ENCODE measurements at places on chromosomes 13 and 19.

GRCh38 chr19:41872775-41873647 is 4.1 kb upstream of the CD79A start:
- DNase-seq, result no peak

- no peak for DNase-seq
Measured at GRCh38 chr19:3477951-3478350, 2.4 kb downstream of the SMIM24 start.

DNA sequence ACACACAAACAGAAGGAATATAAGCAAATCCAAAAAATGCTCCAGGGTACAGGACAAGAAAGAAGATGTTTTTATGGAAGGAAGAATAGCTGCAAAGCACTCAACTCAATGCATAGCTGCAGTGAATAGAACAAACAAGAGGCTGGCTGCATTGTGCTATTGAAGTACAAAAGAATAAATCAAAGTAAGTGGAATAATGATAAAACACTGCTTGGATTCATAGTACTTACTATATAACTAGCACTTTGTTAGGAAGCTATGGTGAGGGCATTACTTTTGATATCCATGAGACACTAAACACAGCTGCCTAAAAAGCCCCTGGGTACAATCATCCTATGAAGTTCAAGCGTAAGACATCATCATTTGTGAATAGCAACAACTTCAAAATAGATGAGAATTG is 350.1 kb downstream of the PCDH9 start:
- DNase-seq, result no peak

DNA sequence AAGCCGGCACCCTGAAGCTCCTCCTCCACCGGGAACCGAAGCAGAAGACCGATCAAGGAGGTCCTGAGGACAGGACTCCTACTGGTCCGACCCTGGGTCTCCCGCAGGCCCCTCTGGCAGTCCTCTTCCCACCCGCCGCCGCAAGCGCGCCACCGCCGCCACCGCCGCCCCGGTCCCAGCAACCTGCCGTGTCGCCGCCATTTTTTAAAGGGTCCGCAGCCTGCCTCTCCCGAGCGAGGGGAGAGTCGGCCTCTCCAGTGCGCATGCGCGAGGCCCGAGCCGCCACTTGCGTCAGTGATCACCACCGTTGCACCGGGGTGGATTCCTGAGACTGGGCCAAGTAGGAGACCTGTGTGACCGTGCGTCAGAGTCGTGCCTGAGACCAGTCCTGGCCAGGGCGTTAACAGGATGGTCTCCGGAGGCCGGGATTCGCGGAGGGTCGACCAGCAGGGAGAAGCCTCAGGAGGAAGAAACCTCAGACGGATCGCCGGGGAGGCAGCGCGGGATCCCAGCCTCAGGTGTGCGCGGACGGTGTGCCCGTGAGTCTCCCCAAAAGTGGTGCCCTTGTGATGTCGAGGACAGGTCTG is 51.6 kb downstream of the ZNF146 start:
- DNase-seq, result no peak

- DNase-seq, result no peak
Measured at GRCh38 chr13:22647156-22647850, 533.5 kb upstream of the SGCG start.

DNA sequence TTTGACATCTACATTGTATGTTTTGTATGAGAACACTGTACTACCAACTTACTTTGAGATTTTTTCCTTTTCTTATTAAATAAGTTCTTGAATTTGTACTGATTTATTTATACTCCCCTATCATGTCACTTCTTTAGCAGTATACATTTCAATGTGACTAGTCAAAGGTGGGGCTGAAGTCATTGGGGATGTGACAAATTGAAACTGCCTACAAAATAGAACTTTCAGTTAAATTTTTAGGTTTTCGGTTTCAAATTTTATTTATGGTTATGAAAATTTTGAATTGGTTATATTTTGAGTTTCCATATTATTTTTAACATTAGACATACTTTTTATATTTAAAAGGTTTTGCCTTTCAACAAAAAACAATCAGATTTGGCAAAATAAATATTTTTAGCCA is 221.6 kb downstream of the NBEA start:
- no peak for DNase-seq

GRCh38 chr13:111860231-111860552 is 206.8 kb upstream of the SOX1 start:
- no peak for DNase-seq

DNA sequence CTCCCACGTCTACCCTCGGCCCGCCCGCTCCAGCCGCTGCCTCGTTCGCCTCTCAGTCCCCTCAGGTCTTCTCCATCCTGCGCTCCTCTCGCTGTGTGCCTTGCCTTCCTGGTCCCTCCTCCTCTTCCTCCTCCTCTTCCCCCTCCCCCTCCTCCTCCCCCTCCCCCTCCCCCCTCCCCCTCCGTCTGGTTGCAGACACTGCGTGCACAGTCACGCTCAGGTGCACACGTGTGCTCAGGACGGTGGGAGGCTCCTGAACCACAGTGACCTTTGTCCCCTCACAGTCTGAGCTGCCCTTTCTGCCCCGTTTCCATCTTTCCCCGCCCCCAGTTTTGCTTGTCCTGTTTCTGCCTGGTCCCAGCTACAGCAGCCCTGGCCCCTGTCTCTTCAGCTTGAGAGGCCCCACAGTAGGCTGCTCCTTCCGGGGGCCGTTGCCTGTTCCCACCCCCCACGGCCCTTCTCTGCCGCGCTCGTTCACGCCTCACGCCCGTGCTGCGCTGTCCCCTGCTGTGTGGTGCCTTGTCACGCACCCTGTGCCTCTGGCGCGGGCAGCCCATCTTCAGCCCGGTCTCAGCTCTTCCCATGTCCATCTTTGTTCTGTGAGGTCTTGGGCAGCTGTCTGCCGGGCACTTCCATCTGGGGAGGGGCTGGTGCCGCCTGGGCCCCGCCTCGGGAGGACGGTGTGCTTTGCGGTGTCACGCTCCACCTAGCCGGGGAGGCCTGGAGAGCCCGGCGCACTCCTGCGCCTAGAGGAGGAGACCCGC is 13.8 kb upstream of the RPS15 start:
- no peak for DNase-seq

DNA sequence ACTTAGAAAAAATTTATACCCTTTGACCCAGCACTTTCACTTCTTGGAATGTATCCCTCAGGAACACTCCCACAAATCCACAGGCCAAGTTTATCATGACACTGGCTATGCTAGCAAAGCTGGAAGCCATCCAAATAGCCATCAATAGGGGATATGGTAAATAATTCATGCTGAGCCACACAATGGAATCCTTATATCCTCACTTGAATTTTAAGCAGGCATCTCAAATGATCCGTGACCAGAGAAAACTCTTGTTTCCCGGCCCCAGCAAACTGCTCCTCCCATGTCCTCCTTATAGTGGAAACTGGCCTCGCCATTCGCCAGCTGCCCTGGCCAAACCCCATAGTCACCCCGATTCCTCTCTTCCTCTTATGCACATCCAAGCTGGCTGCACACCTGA is 37.6 kb downstream of the GRIK5 start:
- no peak for DNase-seq

DNA sequence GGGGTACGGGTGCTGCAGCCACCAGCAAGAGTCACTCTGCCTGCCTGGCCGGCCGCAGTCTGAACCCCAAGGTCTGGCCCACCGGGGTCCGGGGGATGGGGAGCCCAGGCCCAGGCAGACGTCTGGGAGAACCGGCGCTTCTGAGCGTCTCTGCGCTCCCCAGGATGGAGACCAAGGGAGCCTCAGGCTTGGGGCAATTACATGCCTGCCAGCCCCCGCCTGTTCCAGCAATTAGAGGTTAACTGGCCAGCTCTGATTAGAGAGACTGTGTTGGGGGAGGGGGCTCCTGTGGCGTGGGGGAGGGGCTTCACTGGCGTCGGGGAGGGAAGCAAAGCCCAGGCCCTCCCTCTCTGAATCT is 11.9 kb downstream of the MEIS3 start:
- DNase-seq, result no peak

- DNase-seq, result no peak
Measured at GRCh38 chr19:43425567-43426392, 11.1 kb downstream of the TEX101 start.

DNA sequence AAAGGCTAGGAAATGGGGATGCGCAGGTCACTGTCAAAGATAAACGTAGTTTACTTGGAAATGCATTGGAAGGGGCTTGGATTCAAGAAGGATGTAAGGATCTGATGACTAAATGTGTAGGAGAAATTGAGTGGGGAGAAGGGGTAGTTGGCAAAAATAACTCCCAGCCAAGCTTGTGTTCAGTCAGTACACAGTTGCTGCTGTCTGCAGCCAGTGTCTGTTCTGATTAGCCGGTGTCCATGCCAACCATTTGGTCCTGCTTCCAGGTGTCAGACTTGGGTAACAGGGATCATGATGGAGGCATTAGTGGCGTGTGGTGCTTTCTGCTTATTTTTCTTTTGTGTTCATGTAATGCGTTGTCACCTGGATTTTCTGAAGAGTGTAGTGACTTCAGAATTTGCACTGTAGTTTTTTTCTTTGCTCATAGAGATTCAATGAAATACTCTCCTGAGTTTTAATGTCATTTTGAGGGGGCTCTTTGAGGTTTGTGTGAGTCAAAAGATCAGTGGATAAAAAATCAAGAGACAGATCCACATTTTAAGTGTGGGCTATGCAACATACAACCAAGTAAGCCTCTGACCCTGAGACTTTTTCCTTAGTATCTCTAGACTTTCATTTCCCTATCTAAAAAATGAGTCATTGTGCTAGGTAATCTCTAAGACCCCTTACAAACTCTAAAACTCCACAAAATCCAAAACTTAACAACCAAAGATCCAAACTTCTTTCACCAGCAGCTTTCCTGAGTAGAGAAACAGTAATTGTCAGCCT is 103.9 kb downstream of the WDFY2 start:
- DNase-seq, result no peak

DNA sequence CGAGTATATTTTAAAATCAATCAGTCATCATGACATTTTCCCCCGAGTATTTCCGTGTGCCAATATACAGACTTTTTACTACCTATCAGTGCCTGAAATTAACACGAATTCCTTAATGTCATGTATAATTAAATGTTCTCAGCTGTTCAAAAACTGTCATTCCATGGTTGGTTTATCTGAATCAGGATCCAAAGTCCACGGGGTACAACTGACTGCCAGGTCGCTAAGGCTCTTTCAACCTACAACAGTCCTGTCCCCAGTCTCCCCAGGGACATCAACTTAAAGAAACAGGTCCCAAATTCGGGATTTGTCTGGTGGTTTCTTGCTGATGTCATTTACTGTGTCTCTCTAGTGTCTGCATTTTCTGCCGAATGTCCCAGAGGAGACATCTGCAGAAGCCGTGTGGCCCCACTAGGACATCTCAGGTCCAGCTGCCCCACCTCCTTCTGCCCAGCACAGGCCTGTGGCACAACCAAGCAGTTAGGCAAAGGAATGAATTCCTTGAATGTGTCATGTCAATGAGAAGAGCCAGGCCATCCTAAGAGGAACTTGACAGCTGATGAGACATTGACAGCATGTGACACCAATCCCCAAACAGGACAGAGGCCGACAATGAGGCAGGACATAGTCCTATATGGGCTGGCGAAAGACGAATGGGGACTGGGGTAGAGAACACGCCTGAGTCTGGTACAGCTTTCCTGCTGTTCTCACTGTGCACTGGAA is 109.5 kb downstream of the STK24 start:
- DNase-seq, result no peak

DNA sequence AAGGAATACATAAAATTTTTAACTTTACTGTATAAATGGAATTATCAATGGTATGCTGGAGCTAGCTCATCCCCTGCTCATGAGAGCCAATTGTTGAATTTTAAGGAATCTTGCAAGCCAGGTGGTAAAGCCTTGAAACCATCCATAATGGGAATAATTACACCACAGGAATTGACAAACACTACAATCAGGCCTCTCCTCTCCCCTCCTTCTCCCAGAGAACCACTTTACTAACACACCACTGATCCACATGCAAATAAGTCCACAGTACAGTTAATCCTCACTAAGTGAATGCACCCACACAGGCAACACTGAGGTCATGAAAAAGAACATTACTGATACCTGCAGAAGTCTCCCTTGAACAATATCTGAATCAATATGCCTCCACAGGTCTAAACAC is 140.5 kb downstream of the KLF12 start:
- DNase-seq, result no peak

GRCh38 chr13:27036236-27036981 is 135.2 kb downstream of the USP12 start:
- DNase-seq, result no peak

Measured in HS-27A (cell line).